Inflammatory macrophage treated with lipopolysaccharide for 4 hours (primary cell): ENCODE measurements at places on chromosomes 13 and 19.

DNA sequence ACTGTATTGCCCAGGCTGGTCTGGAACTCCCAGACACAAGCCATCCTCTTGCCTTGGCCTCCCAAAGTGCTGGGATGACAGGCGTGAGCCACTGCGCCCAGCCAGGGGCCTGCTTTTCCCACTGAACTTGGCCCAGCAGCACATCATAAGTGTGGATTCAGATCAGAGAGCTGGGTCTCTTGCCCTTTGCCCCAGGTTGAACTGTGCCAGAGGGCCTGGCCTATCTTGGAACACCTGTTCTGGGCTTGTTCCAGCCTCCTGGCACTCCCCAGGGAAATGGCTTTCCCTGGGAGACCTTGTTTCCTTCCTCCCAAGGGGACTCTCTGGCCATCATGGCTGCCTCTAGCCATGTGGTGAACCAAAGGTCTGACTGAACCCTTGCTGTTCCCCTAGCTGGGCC lies 3.4 kb downstream of the CC2D1A start:
- DNase-seq, result no peak

DNA sequence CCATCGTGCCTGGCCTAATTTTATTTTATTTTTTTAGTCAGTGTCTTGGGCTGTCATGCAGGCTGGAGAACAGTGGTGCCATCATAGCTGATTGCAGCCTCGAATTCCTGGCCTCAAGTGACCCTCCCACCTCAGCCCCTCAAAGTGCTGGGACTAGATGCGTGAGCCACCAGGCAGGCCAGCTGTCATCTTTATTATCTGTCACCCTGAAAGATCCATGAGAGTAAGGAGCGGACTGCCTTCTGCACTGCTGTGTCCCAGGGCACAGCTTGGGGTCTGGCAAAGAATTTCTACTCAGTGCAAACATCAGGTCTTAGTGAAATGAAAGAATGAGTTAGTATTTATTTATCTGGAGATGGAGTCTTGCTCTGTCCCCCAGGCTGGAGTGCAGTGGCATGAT lies 9.5 kb upstream of the TLE5 start:
- DNase-seq, result no peak

DNA sequence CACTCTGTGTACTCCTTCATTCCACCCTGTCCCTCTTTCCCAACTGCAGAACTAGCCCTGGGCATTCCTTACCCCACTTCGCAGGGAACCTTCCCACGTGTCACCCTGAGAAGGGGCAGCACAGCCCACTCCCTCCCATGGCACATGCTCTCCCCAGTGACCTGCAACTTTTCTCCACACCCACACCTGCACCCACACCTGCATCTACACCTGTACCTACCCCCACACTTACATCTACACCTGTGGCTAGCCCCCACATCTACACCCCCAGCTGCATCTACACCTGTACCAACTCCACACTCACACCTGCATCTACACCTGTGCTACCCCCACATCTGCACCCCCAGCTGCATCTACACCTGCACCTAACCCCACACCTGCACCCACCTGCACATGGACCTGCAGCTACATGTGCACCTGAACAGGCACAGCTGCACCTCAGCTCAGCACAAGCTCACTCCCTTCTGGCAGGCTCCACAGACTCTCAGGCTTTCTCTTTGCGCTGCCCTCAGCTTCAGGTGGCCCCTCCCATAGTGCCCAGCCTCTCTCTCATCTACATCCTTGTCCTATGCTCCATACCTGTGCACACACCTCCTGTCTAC lies 234.1 kb downstream of the TUBA3C start:
- DNase-seq, result no peak

DNA sequence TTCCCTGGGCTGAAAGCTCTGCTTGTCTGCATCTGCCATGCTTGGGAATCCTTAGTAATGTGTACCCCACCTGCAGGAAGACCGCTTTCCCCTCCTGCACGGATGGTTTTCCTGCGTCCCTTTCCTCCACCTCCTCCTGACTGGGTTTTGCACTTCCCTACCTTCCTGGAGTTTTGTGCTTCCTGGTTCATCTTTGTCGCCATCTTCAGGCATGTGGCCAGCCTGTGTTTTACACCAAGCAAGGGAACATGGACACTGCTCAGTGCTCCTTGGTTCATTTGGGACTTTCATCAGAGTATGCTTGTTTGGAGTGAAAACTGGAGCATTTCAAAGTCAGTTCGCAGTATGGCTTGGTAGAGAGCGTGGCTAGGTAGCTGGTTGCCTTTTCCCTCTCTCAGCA lies 30.7 kb downstream of the ERICH6B start:
- DNase-seq, result no peak

GRCh38 chr19:28914173-28914572 lies 298.8 kb downstream of the UQCRFS1 start:
- no peak for DNase-seq

DNA sequence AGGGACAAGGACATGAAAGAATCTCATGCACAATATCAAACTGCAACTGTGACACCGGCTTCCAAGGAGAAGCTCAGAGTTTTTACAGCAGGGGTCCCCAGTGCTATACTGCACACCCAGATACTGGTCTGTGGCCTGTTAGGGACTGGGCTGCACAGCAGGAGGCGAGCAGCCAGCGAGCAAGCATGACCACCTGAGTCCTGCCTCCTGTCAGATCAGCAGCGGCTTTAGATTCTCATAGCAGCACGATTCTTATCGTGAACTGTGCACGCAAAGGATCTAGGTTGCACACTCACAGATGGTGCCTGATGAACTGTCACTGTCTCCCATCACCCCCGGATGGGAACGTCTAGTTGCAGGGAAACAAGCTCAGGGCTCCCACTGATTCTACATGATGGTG lies 13.1 kb upstream of the CD22 start:
- no peak for DNase-seq
